ENCODE measurements at places on chromosomes 7 and 10.
A peak's percentile ranks its signal among the peaks of the same experiment; 100 is the strongest.

- DNase-seq: no peak
Measured at GRCh38 chr10:29326299-29326698, 37.4 kb downstream of the LYZL1 start.

DNA sequence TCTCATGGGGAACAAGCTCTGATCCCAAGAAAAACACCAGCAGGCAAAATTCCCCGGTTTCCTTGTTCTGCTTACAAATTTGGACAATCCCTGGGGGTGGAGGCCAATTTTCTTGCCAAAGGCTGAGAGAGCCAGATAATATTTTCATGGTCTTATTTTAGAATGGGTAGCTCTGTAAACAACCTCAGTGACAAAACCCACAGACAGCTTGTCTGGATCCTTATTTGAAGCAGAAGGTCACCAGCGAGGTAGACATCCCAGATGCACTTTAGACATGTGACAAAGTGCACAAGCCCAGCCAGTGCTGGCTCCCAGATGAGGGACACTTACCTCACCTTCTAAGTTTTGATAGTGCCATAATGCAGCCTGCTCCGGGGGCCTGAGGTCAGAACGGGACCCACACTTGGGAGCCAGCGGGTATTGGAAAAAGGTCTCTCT, 102.6 kb upstream of the DDC start:
- peak; percentile 32 for DNase-seq

DNA sequence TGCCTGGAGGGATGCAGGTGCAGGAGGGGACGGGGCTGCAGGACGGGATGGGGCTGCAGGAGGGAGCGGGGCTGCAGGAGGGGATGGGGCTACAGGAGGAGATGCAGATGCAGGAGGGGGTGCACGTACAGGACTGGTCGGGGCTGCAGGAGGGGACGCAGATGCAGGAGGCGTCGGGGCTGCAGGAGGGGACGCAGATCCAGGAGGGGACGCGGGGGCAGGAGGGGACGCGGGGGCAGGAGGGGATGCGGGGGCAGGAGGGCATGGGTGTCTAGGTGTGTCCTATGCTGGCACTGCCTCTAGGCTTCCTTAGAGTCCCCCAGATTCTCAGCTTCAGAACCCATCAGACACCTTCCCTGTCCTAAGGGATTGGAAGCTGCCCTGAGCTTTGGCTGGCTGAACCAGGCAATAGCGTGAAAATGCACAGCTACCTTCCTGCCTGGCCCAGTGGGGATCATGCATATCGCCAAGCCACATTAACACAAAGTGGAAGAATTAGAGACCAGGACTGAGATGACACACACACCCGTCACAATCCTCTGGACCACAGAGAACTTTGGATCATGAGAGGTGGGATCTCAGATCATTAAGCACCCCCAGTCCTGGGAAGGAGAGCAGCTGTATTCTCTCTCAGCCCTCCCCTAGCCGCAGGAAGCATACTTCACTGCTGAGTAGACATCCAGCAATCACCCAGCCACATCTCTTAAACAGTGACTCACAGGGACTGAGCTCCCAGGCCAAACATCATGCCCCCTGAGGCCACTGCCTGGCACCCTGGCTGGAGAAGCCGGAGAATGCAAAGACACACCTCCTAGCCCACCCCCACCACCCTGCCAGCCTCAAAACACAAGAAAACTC, 67.3 kb downstream of the VWA2 start:
- peak; percentile 95 for DNase-seq

DNA sequence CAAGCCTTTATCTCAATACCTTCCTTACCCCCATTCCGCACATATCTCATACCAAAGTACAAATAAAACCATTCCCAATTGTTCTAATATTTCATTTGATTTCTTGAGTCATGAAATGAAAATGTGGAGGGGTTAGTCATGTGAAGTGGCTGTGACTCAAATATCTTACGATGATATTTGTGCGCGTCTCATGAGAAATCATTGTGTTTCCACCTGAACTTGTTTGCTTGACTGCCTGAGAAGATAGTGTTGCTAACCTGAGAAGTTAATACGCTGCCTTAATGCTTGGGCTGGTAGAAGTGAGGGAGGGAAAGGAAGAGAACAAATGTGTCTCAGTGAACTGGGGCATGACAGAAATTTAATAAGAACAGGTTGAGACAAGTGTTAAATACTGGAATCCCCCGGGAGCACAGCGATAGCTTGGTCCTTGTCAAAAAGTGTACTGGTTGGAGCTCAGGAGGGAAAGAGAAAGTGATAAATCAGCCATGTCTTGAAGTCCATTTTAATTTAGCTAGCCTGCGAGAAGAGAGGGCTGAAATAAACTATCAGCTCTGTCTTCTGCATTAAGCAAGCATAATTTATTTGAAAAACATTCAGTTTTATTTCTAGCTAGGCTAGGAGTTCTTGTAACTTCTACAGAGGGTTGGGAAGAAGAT, 7.2 kb upstream of the EPHA1 start:
- DNase-seq: no peak

GRCh38 chr10:34567659-34568253, 247.3 kb downstream of the PARD3 start:
- no peak for DNase-seq

Data from astrocyte of the hippocampus (primary cell).